ENCODE measurements at places on chromosomes 7 and 10.

DNA sequence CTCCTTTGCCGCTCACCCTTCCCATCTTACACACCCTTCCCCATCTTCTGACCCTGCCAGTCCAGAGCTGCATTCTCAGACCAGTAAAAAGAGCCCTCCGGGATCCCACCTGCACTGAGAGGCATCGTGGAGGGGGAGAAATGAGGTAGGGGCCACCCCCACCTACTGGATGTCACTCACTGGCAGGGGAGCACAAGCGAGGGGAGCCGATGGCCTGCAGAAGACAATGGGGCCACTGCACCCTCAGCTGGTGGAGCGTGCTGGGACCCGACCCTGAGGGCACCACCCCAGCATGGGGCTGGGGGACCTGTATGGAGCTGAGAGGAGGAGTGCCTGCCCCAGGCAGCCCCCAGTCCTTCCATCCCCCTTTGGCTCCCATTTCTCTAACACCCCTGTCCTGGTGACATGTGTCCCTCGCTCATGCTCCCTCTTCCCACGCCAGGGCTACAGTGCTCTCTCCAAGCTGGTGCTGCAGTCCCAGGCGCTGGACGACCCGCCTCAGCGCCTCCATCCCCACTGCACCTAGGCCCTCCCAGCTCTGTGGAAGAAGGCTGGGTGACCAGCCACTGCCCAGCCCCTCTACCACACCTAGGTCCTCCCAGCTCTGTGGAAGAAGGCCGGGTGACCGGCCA is 49.8 kb downstream of the RASGEF1A start:
- no peak for DNase-seq

DNA sequence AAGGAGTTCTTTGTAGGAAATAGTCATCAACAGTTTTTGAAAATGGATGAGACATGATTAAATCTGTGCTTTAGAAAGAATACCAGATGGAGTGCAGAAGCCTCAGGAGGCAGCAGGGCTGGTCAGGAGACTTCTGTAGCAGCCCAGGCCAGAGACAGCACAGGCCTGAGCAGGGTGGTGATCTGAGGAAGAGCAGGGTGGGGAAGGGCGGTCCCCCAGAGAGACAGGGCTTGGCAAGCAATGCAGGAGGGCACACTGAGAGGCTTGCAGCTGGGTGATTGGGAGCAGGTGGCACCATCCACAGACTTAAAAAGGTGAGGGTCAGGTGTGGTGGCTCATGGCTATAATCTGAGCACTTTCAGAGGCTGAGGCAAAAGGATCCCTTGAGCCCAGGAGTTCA is 4.3 kb upstream of the SMKR1 start:
- DNase-seq, result no peak

GRCh38 chr10:129809841-129810240 is 154.2 kb downstream of the EBF3 start:
- DNase-seq, result no peak

DNA sequence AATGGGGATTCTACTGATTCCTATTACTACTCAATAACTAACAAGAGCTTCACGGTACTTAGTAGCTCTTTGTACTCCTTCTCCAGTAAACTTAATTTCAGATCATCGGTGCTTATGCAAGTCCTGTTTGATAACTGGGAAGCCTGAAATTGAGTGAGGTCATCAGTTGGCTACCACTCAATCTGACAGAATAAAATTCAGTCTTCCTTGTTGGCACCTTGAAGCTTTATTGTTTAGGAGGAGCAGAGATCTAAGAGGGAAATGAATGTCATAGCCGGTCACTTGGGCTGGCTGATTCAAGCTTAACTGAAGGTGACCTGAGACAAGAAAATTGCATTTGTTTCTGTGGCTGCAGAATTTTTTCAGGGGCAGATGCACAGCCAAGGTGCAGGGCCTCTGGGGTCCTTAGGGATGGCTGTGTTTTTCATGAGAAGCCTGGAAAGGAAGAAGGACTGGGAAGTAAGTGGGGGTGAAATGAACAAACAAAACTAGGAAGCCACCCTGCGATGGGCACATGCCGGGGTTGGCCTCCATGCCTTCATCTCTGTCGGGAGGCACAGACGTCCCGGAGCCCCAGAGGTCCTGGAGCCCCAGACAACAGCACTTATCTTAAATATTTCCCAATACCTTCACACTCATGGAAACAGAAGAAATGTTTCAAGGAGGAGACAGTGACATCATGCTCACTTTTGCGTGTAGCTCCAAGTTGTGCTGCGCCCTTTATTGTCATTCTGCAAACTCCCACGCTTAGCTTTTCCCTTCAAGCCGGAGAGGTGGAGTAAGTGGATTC is 85.0 kb upstream of the KIF5B start:
- DNase-seq, result no peak

DNA sequence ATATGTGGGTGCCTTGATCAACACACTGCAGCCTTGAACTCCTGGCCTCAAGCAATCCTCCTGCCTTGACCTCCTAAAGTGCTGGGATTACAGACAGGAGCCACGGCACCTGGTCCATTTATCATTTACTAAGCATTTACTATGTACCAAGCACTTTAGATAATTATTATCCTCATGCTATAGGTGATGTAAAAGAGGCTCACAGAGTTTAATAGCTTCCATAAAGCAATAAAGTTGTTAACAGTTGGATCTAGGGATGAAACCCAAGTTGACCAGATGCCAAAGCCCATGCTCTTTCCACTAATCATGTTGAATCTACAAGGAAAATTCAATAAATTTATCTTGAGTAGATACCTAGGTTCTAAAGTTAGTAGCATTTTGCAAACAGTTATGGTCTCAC is 5.0 kb downstream of the NAPEPLD start:
- no peak for DNase-seq

DNA sequence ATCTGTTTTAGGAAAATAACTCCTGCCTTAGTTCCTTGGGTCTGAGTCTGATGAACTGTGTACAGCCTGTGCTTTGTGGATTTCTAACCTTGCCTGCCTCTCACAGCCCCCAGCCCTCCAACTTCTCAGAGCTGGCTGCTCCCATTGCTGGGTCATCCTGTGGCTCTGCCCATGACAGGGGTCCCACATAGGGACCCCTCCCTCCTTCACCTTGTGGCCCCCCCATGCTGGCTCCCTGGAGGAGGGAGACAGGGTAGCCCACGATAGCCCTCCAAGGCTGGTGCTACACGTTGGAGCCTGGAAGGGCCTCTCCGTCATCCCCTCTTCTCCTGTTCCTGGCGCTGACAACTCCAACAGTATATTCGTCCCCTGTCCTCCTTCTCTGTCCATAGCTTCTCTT is 2.8 kb upstream of the DENND2A start:
- DNase-seq, result no peak

GRCh38 chr7:37282927-37283326 is 165.7 kb downstream of the ELMO1 start:
- no peak for DNase-seq

DNA sequence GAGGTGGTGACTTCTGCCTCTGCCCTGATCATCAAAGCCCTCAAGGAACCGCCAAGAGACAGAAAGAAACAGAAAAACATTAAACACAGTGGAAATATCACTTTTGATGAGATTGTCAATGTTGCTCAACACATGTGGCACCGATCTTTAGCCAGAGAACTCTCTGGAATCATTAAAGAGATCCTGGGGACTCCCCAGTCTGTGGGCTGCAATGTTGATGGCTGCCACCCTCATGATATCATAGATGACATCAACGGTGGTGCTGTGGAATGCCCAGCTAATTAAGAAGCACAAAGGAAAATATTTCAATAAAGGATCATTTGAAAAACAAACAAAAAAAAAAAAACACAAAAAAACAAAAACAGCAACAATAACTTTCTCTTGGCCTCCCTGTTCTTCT is 59.5 kb upstream of the TOMM7 start:
- DNase-seq, result no peak

- no peak for DNase-seq
Measured at GRCh38 chr10:43231523-43232078, 35.3 kb downstream of the RASGEF1A start.

All from HTR-8/SVneo (cell line).